ENCODE measurements at places on chromosomes 7 and 10.

GRCh38 chr10:99460070-99460469, 29.6 kb upstream of the GOT1 start:
- DNase-seq, result no peak

GRCh38 chr7:114413761-114414155, 857 bp upstream of the FOXP2 start:
- DNase-seq, result no peak

DNA sequence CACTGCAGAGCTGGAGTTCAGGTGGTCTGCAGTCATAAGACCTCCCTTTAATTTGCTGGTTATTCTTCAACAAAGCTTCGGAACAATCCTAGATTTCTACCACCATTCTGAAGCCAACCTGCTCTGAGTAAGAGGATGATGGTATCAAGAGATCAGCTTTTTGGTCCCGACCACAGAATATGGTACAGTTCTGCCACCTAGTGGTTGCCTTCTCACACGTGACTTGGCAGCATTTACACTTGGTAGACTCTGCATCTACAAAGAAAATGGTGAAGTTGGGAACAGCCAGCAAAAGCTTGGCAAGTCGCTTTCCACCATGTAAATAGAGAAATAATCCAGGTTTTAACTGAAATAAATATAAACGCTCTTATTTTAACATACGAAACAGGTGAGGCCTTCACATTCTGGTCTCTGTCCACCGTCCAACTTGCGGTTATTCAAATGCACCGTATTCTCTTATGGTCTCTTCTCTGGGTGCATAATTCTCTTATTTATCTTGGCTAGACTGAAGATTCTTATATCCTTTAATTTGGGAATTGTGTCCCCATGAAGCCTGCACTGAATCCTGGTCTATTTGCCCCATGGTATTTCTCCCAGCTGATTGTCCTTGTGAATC, 173.9 kb upstream of the GRM3 start:
- no peak for DNase-seq

- DNase-seq, result no peak
Observed at GRCh38 chr10:123229927-123230630, 75.9 kb downstream of the BUB3 start.

- DNase-seq, result no peak
Observed at GRCh38 chr10:113572520-113573290, 19.9 kb downstream of the HABP2 start.

- DNase-seq, result no peak
Observed at GRCh38 chr10:101354328-101355071, 535 bp downstream of the BTRC start.

DNA sequence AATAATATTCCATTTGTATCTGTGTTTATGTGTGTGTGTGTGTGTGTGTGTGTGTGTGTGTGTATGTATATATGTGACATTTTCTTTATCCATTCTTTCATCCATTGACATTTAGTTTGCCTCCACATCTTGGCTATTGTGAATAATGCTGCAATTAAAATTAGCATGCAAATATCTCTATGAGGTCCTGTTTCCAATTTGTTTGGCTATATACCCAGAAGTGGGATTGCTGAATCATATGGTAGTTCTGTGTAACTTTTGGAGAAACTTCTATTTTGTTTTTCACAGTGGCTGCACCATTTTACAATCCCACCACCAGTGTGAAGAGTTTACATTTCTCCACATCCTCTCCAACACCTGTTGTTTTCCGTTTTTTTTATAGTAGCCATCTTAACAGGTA, 53.1 kb downstream of the CH25H start:
- no peak for DNase-seq

- DNase-seq, result no peak
Observed at GRCh38 chr7:6606866-6607583, 8.4 kb upstream of the ZNF853 start.

Measured in stimulated activated CD4-positive, alpha-beta T cell treated with anti-CD3 and anti-CD28 coated beads, Interleukin-15, amount 100 ng/mL, for 1 hour (primary cell).